Activated T-helper 2 cell treated with anti-CD3 and anti-CD28 coated beads, Interferon-gamma antibody, Interleukin-2, Interleukin-4, amounts not matched to agents 10 μg/mL and 5 μg/mL and 100 μg/mL, durations not matched to agents 14 hours and 24 hours and 36 hours (primary cell): ENCODE measurements at places on chromosomes 11 and 22. TPM values are rescaled to one million over a fixed set of nuclear protein-coding genes. Genes with fewer than 3 reads are reported as not detected.

DNA sequence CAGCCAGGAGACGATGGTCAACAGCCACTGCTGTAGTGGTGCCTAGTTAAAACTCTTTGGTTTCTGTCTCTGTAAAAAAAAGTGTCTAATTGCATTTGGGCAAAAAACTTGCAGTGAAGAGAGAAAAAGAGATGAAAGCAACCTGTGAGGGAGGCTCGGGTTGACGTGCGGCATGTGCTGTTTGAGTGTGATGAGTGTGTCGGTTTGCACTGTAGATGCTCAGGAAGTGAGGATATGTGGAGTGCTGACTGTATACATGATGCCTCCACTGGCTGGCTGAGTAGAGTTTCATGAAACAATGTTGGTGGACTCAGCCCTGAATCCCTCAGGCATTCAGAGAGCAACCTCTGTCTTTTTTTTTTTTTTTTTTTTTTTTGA, 4.3 kb upstream of the DGCR6L start:
- peak; percentile 38 for DNase-seq

DNA sequence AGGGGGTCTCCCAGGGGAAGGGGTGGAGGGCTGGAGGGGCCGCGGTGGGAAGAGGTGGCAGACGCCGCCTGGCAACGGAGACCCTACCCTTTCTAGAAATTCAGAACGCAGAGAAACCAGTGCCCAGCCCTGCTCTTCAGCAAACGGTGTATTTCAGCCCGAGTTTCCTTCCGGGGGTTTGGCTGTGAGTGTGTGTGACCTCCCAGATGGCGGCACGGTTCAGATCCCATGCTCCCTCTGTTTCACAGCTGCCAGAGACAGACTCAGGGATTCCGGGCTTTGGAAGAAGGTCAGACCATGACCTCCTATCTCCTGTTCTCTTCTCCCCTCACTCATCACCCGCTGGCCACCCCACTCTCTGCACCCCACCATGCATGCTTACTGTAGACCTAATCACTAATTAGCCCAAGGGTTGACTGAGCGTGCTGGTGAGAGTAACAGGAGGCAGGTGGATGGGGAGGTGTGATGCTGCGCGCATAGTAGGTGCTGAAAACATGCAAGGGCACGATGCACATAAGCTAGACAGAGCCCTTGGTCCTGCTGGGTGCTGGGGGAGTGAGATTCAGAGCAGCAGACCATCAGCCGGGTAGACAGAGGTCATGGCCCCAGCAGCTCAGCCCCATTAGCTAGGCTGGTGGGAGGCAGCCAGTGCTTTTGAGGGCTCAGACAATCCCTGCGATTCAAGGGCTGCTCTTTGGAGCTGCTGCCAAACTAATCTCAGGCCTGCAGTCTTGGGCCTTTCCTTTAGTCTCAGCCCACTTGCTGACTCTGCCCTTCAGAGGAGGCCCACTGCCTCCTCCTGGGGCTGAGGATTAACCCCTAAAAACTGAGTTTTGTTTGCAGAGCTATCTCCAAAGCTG, 256.5 kb upstream of the CADM1 start:
- DNase-seq: no peak

INS gene
- not detected in 2 replicates for total RNA-seq

THY1 gene
- total RNA-seq: 35.2 and 37.3 TPM in 2 replicates

GRCh38 chr11:128735935-128736605, 42.2 kb downstream of the FLI1 start:
- no peak for DNase-seq

GRCh38 chr22:29623059-29623458, 19.6 kb downstream of the NF2 start:
- DNase-seq: no peak

DNA sequence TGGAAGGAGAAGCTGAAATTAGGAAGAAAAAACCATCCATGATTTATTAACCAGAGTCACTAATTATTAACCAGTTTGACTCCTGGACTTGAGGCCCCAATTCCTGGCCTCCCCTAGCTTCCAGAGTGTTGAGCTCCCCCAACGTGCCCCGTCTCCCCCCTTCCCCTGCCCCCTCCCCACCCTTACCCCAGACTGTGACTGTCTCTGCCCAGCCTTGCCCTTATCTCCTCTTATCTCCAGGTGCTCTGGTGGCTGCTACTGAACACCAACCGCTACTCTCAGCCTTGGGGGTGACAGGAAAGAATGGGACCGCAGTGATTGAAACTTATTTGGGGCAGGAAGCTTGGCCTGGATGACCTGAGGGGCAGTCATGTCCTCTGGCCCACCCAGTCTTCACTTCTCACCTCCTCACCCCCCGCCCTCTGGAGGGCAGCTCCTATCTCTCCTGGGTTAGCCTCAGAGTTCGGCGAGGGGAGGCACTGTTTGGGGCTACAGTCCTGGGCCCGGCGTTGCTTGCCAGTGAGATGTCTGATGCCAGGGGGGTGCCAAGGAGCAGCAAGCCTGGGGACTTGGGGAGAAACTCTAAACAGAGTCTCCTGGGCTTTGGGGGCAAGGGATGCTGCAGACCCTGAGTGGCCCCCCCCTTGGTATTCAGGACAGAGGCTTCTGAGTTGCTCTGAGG, 15.5 kb downstream of the NECTIN1 start:
- DNase-seq: no peak

DNA sequence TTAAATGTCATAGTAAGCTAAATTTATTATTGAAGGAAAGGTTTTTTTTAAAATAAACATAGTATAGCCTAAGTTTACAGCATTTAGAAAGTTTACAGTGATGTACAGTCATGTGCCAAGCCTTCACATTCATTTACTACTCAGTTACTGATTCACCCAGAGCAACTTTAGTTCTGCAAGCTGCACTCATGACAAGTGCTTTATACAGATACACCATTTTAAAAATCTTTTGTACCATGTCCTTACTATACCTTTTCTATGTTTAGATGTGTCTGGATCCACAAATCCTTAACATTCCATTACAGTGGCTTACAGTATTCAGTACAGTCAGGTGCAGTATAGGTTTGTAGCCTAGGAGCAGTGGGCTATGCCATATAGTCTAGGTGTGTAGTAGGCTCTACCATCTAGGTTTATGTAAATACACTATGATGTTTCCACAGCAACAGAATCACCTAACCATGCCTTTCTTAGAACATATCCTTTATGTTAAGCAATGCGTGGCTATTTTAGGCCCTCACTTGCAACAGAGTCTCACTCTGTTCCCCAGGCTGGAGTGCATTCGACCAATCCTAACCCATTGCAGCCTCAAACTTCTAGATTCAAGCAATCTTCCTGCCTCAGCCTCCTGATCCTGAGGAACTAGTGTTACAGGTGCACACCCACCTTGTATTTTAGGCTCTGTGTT, 79.5 kb upstream of the SLC25A18 start:
- no peak for DNase-seq

NOX4 gene
- not detected in 2 replicates for total RNA-seq

BTG4 gene
- total RNA-seq: not detected in 2 replicates

FADD gene
- total RNA-seq: 43.0 and 44.3 TPM in 2 replicates

LIF gene
- total RNA-seq: 919 and 932 TPM in 2 replicates

DNA sequence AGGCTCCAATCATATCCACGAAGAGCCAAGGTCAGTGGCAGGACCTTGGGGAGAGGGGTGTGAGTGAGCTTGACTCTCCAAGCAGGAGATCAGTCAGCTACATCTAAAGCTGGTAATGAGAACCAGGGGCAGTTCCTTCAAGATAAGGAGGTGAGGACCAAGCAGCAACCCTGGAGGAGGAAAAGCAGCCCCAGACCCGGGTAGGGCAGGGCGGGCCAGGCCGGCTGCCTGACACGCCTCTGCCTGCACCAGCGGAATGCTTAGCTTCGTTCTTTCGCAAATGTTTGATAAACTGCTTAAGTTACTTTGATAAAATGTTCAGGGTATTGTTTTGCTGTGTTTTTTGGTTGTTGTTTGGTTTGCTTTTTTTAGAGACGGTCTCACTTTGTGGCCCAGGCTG, 18.7 kb upstream of the FADD start:
- DNase-seq: no peak

ISX gene
- total RNA-seq: not detected in 2 replicates

DNA sequence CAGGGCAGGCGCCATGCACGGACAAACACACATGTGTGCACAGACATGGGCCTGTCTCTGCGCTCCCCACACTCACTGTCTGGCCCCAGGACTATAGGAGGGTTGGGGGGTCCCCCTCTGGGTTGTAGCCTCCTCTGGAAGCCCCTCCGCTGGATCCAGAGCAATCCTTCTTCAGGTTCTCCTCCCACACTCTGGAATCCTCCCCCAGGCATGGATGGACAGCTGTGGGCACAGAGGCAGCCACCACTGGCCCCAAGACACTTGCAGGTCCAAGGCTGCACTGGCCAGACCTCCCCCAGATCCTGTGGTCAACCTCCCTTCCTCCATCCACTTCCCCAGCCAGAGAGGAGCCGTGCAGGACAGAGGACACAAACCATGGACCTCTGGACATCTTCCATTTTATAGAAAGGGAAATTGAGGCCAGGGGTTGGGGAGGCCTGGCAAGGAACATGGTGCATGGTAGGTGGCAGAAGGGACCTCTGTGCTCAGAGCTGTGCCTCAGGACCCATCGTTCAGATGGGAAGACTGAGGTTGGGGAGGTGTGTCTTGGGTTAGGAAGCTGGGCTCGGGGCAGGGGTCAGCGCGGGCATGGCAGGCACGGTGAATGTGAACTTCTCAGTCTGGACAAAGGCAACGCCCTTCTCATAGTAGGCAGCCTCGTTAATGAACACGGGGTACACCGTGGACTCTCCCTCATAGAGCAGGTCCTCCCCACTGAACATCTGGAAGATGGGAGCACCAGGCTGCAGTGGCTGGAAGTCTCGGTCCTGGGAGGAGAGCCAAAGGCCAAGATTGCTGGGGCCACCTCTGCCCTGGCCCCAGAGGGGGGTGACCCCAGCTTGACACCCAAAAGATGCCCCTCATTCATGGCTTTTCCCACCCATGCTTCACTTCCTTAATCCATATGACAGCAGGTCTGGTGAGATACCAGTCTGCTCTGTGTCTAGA, 2.9 kb upstream of the TBX10 start:
- no peak for DNase-seq

- DNase-seq: peak; percentile 86
Observed at GRCh38 chr22:42553475-42554361, at the start of gene SERHL2. SERHL2 (plus strand) TSS chr22:42553956; CDS start chr22:42554021, 65 bp downstream.

GRCh38 chr11:2525941-2526807, 81.4 kb downstream of the KCNQ1 start:
- no peak for DNase-seq

HTR3B gene
- not detected in 2 replicates for total RNA-seq

- no peak for DNase-seq
Observed at GRCh38 chr22:50459496-50460140, 15.2 kb downstream of the SBF1 start.

GRCh38 chr22:46042786-46043185, 65.8 kb upstream of the WNT7B start:
- no peak for DNase-seq

GRCh38 chr11:82631722-82632630, 101.7 kb downstream of the FAM181B start:
- DNase-seq: no peak

GRCh38 chr11:92246630-92247029, 22.0 kb downstream of the FAT3 start:
- no peak for DNase-seq

MYO18B gene
- 6.0 and 6.1 TPM in 2 replicates for total RNA-seq

OR8G1 gene
- not detected in 2 replicates for total RNA-seq

GRCh38 chr22:45861259-45861658, 115.7 kb downstream of the WNT7B start:
- DNase-seq: no peak

DNA sequence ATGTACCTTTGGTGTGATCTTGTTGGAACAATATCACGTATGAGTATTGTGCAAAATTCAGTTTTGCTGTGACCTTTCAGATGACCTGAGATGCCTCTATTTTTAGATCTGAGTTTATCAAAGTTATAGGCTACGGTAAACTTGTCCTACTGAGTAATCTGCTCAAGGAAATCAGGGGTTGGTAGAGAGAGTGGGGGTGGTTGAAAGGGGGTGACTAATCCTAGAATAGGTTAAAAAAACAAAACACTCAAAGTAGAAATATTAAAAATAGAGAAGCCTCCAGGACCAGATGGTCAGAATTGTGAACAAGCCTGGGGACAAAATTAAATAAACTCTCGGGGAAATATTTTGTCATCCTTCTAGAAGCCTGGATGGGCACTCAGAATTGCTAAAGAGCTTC, 59.9 kb upstream of the C11orf87 start:
- DNase-seq: no peak

PATE4 gene
- not detected in 2 replicates for total RNA-seq

NADSYN1 gene
- 114 and 117 TPM in 2 replicates for total RNA-seq

KRTAP5-2 gene
- total RNA-seq: not detected in 2 replicates

- DNase-seq: no peak
Observed at GRCh38 chr11:121692236-121692635, 239.5 kb upstream of the SORL1-AS1 start.

LRRC56 gene
- total RNA-seq: 1.3 and 2.2 TPM in 2 replicates

- no peak for DNase-seq
Observed at GRCh38 chr11:69144316-69145049, 11.3 kb upstream of the SMIM38 start.

GRCh38 chr22:28773461-28773867, 969 bp downstream of the CCDC117 start:
- no peak for DNase-seq

DNA sequence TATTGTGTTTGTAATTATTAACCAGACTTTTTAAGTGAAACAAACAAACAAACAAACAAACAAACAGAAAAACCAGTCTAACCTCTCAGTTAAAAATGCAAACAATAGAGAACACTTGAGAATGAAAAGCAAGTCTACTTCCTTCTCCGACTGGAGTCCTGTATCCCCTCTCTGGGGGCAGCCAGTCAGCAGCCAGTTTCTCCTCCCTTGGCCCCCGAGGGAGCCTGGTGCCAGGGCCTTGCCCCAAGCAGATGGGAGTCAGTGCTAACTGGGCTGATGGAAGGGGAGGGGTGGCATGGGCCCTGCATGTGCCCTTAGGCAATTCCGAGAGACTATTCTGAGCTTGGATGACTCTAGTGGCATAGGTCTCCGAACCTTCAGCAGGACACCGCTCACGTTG, 137.2 kb downstream of the GRIK4 start:
- no peak for DNase-seq

DGCR6 gene
- total RNA-seq: 0.87 and 1.2 TPM in 2 replicates

DEUP1 gene
- total RNA-seq: not detected in 2 replicates

DNA sequence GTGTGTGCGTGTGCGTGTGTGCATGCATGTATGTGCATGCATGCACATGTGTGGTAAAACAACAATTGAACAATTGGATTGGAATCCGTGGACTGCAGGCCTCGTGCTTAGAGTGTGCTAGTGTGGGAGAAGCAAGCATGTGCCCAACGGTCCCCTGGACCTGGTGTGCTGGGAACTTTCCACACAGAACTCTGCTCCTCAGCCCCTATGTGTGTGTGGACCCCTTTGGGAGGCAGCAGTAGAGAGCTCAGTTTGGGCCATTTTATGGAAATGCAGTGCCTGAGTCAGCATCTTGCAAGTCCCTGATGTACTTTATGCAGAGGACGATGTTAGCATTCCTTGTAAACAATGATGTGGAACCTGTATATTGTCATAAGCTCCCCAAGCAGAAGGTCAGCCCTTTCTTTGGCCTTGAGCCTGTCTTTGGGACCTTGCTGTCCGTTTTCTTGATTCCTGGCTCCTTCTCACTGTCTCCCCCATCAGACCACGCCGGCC, 167.3 kb downstream of the TBC1D22A start:
- DNase-seq: no peak

DNA sequence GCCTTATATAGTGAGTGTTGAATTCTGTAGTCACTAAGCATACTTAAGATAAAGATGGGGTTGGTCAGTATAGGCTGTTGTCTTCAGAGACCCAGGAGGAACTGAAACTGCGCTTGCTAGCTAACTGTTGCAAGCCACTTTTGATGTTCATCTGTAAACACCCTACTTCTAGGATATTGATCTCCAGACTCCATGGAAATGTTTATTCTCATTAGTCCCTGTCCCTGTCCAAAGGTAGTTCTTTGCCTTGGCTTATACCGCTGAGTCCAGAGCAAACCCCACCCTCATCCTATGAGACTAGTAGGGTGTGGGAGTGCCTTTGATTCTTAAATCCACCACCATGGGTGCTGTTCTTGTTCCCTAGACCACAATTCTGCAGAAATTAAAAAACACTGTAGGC, 36.4 kb downstream of the DEPDC5 start:
- DNase-seq: no peak
